ENCODE measurements at places on chromosomes 2 and 18.

DNA sequence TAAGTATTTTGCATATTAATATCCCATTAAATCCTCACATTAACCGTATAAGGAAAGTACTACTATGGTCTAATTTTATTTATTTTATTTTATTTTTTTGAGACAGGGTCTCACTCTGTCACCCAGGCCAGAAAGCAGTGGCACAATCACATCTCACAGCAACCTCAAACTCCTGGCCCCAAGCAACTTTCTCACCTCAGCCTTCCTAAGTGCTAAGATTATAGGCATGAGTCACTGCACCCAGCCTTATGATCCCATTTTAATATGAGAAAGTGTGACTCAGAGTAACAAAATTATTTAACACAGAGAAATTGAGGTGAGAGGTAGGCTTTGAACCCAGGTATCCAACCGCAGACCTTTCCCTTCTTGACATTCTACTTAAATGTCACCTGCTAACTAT is 330.0 kb upstream of the POU3F3 start:
- DNase-seq, result no peak

DNA sequence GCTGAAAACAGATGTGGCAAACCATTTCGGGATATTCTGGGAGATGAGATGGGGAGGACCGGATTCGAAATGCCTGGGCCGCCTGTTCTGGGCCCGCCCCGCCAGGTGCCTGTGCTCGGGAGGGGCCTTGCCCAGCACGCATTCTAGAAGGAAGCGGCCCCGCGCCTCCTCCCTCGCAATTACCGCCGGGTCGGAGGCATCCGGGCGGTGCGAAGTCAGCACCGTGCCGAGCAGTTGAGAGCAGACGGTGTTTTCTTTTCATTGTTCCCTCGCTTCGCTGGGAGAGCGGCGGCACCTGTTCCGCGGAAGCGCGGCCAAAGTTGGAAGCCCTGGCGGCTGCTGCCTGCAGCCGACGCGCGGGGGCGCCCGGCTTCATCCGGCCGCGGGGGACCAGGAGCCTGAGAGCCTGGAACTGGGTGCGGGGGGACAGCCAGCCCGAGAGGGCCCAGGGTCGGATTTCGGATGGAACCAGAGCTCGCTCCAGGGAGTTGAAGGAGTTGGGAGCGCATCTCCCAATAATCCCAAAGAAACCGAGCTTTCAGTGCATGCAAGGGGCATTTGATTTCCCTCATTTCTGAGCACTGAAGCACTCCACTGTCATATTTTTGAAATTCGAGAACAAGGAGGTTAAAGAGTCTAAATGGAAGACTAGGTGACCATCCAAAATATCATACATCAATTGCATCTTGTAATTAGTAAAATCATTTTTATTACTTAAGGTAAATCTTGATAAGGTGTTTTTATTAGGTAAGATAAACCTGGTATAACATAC is 241.8 kb upstream of the RAB12 start:
- DNase-seq, result peak; percentile 14

DNA sequence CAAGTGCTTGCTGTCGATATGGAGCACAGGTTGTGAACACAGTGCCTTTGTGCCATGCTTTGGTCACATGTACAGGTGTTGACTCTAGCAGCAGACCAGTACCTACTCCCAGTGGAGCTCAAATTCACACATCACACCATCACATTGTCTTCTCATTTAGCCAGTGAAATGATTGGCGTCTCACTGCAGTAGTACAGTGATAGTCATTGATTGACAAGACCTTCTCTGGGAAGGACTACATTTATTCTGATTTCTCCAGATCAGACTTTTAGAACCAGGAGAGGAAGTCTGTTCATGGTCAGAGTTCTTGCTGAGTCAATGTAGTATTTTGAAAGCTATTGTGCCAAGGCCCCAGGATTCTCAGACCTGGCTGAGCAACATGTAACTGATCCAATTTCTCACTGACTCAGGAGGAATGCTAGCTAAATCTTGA is 75.2 kb downstream of the FMNL2 start:
- no peak for DNase-seq

- DNase-seq, result no peak
These were observed 179.6 kb downstream of the INO80D start for GRCh38 chr2:205906419-205906818.

DNA sequence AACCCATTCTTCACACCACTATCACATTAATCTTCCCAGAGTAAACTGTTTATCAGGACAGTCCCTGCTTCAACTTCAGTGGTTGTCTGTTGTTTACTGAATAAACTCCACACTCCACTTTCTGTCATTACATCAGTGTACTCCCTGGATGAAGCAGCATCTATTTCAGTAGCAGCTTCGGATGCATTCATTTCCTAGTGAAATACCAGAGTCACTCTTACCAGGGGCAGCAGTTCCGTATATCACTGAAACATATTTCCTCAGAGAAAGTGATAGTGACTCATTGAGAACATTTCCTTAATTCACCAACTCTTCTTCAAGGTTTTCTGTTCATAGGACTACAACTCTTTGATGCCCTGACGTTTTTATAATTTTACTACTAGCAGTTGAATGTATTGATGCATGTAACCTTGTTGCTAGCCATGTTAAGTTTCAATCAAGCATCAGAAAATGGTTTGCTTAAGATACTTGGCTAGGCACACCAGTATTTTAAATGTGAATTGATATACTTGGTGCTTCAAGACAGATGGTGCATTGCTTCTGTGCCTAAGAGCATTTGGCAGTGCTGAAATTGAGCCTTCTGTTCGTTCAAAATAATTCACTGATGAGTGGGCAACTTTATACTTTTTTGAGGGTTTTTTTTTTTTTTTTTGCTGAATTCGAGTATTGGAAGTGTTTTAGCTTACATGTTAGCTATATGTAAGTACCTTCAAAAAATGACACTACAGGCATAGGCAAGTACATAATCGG is 92.3 kb downstream of the UBE2E3 start:
- DNase-seq, result no peak

- no peak for DNase-seq
These were observed 70.3 kb upstream of the ZSWIM2 start for GRCh38 chr2:186919296-186919695.

DNA sequence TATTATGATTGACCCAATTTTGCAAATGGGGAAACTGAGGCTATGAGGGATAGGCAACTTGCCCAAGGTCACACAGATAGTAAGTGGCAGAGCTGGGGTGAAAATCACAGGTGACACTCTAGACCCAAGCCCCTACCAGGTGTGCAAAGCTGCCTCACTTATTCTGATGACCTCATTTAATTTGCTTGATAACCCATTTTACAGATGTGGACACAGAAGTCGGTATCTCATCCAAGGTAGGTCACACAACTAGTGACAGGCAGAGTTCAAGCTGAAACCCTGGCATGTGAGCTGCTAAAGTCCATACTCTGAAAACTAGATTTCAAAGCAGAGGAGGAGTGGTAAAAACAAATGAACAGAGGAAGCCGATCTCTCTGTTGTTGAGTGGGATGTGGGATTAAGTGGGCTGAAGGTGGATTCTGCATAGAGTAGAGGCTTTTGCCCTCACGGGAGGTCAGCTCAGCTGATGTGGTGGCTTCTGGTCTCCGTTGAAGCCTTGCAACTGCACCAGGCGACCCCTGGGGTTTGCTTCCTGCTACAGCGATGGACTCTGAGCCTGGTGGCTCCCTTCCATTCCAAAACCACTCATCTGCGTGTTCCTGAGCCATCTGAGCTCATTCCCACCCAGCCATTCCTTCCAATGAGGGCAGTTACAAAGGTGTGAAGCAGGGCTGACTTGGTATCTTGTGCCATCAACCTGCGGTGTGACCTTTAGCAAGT is 164.3 kb upstream of the FHL2 start:
- no peak for DNase-seq

- DNase-seq, result no peak
These were observed 14.9 kb downstream of the HJURP start for GRCh38 chr2:233839447-233839820.

GRCh38 chr2:122999258-122999657 is 1025.8 kb upstream of the CNTNAP5 start:
- no peak for DNase-seq

DNA sequence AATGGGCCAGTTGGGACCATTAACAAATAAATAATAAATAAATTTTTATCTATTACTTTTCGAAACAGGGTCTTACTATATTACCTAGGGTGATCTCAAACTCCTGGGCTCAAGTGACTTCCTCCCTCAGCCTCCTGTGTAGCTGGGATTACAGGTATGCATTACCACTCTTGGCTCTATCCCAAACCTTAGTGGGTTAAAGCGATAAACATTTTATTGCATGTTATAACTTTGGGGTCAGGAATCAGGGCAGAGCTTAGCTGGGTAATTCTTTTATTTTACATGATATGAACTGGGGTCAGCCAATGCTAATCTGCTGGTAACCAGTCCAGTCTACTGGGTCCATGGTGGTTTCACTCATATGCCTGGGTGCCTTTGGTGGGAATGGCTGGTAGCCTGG is 127.8 kb downstream of the MYO3B start:
- no peak for DNase-seq

DNA sequence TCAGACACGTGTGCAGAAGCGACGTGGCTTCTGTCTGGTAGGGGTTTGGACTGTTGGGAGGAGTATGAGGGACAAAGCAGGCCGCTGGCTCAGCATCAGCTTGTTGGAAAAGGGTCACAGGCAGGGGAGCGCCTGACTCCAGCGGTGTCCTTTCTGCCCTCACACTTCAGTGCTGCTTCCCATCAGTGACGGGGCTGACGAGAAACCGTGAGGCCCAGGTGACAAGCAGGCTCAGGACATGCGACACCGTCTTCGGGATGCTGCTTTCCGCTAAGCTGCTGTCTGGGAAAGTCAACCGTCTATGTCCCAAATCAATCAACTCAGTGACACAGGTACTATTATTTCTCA is 90.5 kb downstream of the USP40 start:
- no peak for DNase-seq

DNA sequence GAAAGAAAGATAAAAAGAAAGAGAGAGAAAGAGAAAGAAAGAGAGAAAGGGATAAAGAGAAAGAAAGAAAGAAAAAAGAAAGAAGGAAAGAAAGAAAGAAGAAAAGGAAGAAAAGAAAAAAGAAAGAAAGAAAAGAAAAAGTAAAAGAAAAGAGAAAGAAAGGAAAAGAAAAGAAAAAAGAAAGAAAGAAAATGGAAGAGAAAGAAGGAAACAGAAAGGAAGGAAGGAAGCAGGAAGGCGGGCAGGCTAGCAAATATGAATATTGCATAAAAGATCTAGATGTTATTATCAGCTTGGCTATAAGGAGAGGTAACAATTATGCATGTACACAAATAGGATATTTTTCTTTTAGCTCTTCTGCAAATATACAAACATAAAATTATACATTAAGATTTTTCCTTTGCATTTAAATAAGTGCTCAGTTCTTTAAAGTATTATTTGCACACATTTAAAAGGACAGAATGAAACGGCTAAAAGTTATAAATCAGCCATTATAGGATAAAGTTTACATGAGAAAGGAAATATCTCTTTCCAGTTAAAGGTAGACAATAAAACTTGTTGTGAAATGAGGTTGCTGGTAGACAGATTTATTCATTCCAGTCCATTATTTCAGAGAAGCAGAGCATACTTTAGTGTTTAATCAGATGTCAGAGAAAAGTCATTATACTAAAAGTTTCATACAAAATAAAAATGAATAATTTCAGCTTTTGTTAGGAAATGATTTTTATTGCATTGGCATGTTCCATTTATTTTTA is 511.4 kb downstream of the KCNJ3 start:
- no peak for DNase-seq

- no peak for DNase-seq
These were observed 2.4 kb downstream of the PAIP2B start for GRCh38 chr2:71224457-71224856.

GRCh38 chr18:11516751-11517503 is 92.5 kb upstream of the SLC35G4 start:
- no peak for DNase-seq

DNA sequence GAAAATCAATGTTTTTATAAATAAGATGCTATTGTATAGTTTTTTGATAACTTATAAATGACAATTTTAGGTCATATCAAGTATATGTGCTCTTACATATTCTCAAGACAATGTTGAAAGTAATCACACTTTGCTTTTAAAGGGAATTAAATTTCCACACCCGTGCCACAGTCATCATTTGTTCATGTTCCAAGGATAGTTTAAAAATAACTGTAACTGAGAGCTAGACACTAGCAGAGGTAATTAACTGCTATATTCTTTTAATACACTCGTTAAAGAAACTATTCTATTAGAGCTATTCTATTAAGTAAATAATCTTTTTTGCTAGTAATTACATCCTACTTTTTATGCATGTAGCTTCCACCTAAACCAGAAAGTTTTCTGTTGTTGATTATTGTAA is 18.0 kb downstream of the GEN1 start:
- no peak for DNase-seq

DNA sequence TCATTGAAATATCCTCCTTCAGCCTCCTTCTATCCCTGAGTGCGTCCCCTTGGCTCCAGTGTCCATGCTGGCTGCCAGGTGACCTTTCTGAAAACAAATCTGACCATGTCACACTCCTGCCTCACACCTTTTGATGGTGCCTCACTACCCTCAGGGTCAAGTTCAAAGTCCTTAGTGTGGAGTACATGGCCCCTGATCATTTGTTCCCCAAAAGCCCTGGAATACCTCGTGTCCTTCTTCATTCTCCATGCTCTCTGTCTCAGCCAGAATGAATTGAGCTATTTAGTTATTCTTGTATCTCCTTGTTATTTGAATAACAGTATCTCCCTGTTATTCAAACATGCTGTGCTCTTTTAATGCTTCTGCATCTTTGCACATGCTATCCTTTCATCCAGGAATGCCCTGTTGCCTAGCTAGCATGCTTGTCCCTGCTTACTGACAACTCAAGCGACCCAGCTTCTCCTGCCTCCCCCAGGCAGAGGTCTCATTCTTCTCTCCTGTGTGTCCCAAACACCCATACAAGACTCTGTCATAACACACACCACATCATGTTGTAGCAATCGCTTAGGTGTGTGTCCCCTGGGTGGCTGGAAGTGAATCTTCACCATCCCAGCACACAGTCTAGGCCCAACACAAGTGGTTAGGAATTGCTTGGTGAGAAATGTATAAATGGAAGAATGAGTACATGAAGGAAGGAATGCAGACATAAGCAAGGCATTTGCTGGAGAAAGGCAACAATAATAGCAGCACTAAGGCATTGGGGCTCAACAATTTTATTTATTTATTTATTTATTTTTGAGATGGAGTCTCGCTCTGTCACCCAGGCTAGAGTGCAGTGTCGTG is 144.0 kb downstream of the DDX1 start:
- no peak for DNase-seq

GRCh38 chr2:46259777-46260168 is 37.4 kb upstream of the EPAS1 start:
- no peak for DNase-seq

DNA sequence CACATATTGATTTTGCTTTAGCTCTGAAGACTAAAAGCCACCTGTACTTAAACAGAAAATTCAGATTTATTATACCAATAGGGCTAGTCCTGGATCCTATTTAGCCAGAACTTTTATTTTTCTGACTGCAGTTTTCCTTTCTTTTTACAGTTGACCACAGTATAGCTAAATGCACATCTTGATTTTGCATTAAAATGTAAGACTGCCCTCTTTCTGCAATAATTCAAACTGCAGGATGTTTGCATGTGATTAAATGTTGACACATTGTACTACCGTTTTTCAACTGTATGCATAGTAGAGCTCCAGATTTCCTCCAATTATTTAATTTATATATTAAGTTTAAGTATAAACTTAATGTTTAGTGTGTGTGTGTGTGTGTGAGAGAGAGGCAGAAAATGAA is 1262.9 kb downstream of the SUCLG1 start:
- no peak for DNase-seq
